ENCODE measurements at places on chromosomes 13 and 19. TPM values are rescaled to one million over a fixed set of nuclear protein-coding genes. Genes with fewer than 3 reads are reported as not detected.

The LGALS14 gene
- not detected for total RNA-seq

DNA sequence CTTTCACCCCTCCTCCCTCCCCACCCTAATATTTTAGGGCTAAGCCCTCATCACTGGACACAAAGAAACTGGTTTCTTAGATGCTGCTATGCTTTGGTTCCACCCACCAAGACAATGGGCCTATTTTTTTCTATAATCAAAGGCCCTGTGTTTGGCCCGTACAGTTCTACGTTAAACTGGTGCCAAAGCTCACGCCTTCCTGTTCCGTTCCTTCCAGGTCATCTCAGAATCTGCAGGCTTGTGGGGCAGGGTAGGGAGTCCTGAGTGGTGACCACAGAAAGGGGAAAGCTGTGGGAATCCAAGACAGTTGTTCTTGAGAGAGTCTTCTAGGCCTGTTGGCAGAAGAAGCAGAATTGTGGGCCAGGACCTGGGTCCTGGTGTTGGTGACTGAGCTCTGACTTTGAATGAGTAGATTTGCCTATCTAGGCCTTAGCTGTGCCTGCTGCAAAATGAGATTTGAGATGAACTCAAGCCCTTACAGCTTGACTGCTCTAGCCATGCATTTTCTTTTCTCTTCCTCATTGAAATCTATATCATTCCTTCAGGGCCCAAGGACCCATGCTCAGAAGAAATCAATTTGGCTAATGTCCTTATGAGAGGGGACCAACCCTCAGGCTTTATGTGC, 19.1 kb upstream of the CXCL17 start:
- no peak for DNase-seq
- no peaks in the 10 kb centered on the region for H3K27me3 ChIP-seq
- no peaks in the 10 kb centered on the region for H3K36me3 ChIP-seq
- H3K4me3 ChIP-seq = no peak overlapping the region

DNA sequence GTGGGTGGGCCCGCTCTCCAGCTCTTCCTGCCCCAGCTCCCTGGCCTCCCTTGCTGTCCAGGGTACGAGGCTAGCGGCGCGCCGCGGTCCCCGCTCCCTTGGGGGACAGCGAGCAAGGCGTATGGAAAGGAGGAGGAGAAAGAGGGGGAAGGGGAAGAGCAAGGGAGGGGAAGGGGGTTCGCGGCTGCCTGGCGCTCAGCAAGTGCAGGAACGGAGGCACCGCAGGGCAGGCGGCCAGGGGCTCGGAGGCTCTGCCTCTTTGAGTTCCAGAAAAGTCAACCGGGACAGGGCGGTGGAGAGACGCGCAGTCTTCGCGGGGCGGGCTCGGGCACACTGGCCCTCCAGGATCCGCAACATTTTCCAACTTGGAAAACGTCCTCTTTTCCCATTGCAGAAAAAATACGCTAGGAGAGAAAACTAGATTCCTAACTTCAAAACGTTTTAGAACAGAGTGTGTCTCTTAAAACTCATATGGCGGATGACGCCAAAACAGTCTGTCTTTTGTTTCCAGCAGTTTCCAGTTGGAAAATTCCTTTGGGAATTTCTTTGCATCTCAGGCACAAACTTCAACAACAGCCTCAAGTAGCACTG, 23.1 kb upstream of the TNFRSF19 start:
- no peaks in the 10 kb centered on the region for H3K36me3 ChIP-seq
- no peak for DNase-seq
- no peak overlapping the region for H3K27ac ChIP-seq
- no peaks in the 10 kb centered on the region for H3K4me1 ChIP-seq

- H3K27ac ChIP-seq = no peak overlapping the region
- no peaks in the 10 kb centered on the region for H3K36me3 ChIP-seq
- no peak overlapping the region for H3K4me3 ChIP-seq
- no peaks in the 10 kb centered on the region for H3K4me1 ChIP-seq
These were observed 671.0 kb upstream of the SLITRK1 start for GRCh38 chr13:84553227-84553626.

DNA sequence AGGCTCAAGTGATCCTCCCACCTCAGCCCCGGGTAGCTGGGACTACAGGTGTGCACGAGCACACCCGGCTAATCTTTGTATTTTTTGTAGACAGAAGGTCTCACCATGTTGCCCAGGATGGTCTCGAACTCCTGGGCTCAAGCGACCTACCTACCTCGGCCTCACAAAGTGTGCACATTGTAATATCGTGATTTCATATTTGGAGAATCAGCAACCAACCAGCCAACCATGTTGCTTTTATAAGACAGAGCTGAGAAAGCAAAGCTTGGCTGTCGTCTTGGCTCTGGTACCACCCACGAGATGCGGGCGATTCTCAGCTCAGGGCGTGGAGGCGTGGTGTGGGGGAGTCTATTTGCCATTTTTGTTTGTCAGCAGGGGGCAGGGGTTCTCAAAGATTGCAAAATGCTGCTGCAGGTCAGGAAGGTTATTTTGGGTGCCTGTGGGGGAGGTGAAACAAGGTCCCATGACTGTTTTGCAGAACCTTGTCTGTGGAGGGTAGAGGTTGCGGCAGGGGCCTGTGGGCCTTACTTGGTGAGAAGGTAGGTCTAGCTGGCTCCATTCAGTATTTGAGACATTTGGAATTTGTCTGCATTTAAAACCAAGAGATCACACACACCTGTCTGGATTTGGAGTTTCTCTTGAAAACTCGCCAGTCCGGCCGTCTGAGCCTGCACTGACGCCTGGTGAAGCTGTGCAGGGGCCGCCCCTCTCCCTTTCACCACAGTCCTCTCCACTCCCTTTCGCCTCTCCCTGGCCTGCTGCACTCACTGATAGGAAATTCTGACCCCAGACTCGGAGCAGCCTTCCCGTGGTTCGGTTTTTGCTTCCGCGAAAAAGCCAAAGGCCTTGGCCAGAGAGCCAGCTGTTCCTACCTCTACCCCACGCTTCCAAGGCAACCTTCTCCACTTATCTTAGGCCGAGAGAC, 15.4 kb downstream of the TNFAIP8L1 start:
- no peak for DNase-seq
- peaks cover 25% of the 10 kb centered on the region for H3K36me3 ChIP-seq
- no peaks in the 10 kb centered on the region for H3K27me3 ChIP-seq
- no peaks in the 10 kb centered on the region for H3K4me1 ChIP-seq

DNA sequence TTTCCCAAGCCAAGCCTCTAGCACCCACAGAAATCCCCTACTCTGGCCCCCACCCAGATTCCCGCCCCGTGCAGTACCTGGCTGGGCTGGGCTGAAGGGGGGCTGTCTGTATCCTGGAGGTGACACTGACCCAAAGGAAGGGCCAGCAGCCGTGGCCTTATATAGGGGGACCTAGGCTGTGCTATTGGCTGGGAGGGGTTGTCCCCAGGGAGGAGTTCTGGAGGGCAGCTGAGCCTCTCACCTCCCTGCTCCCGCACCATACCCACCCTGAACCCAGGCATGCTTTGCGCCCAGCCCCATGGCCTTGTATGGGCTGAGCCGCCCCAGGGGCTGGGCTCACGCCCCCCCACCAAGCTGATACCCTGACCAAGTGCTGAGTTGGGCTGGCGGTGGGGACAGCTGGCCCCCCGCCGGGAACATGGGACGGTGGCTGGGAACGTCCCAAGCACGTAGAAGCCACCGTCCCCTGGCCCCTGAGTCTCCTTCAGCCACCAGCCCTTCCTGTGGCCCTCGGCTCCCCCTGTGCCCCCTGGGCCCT, at the start of gene CKM:
CKM (minus strand) TSS at position 132 of the 538 bp plus-strand sequence. CDS start 3,162 bp downstream, outside the sequence.
- no peaks in the 10 kb centered on the region for H3K36me3 ChIP-seq
- DNase-seq = no peak
- peaks cover 4% of the 10 kb centered on the region for H3K27me3 ChIP-seq
- no peaks in the 10 kb centered on the region for H3K4me1 ChIP-seq
- H3K27ac ChIP-seq = no peak within 1 kb of the TSS
- peak within 1 kb of the TSS; percentile 21 for H3K4me3 ChIP-seq

GRCh38 chr13:50686551-50686950, 156.9 kb downstream of the DLEU7 start:
- H3K27ac ChIP-seq = no peak overlapping the region
- H3K4me1 ChIP-seq = peaks cover 18% of the 10 kb centered on the region
- DNase-seq = no peak
- no peak overlapping the region for H3K4me3 ChIP-seq
- no peaks in the 10 kb centered on the region for H3K36me3 ChIP-seq
- H3K27me3 ChIP-seq = no peaks in the 10 kb centered on the region

The SSC5D gene
- 58.3 TPM for total RNA-seq

DNA sequence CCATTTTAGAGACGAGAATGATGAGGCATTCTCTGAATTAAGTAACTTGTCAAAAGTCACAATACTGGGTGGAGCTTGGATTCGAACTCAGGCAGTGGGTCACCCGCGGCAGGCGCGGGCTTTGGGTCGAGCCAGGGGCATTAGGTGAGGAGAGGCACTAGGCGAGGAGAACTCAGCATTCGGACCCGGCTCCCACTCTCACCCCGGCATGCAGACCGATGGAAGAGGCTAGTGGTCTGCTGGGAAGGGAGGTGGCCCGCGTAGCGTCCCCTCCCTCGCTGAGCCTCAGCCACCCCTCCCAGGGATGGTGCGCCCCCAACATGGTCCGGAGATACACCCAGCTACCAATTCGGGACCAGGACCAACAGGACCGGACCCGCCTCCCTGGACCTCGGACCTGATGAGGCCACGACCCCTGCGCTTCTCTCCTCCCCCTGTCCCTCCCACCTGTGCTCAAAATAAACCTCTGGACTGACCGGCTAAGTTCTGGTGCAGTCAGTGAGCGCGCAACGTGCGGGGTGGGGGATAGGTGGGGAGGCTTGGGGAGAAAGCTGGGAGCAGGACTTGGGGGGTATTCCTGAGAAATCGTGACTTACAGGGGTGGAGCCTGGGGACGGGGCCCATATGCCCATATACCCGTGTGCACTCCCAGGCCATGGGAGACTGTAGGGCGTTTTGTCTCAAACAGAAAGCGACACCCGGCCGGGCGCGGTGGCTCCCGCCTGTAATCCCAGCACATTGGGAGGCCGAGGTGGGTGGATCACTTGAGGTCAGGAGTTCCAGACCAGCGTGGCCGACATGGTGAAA, 1.3 kb upstream of the SNAPC2 start:
- peaks cover 57% of the 10 kb centered on the region for H3K4me1 ChIP-seq
- H3K36me3 ChIP-seq = peaks cover 14% of the 10 kb centered on the region
- no peak for DNase-seq
- H3K27ac ChIP-seq = no peak overlapping the region
- no peak overlapping the region for H3K4me3 ChIP-seq

DNA sequence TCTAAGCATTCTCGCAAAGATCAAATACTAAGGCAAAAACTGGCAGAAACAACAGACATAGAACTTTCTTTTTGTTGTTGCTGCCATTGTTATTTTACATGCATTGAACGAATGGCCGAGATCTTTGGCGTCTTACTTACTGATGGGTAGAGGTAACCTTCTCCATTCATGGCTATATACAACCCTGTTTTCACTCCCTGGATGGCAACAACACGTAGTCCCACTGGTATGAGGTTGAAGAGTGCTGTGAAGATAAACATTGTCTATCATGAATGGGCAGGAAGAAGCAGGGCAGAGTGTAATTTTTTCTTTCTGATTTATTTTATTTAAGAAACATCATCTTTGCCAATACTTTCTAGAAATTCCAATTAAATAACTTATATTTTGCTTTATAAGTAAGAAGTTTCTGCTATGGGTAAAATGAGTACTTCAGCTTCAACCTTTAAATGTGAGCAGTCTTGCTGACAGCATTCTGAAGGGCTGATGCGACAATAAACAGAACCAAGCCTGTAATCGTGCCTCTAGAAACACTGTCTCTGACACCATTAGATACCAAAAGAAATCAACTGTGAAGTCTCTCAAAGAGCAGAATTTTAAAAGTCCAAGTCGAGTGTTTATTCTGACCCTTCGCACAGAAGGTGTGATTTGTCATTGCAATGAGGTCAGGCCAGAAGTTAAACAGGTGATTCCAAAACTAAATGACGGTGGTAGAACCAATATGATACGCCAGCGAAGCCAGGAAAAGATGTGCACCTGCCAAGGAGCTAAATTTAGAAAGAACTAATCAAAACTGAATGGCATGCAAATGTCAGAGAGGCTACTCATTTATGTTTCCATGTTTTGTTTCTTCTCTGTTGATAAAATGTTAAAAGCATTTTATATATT, 416.4 kb downstream of the ITGBL1 start:
- H3K27me3 ChIP-seq = no peaks in the 10 kb centered on the region
- H3K4me3 ChIP-seq = no peak overlapping the region
- H3K36me3 ChIP-seq = no peaks in the 10 kb centered on the region

The KIR2DL4 gene
- not detected for total RNA-seq

The NKPD1 gene
- total RNA-seq = 0.81 TPM

- H3K4me1 ChIP-seq = no peaks in the 10 kb centered on the region
- no peaks in the 10 kb centered on the region for H3K36me3 ChIP-seq
These were observed 496.7 kb downstream of the EFNB2 start for GRCh38 chr13:106038752-106039151.

The CPT1C gene
- 2.5 TPM for total RNA-seq

GRCh38 chr19:42440357-42441048, 2.2 kb downstream of the CXCL17 start:
- no peak overlapping the region for H3K4me3 ChIP-seq
- H3K27me3 ChIP-seq = no peaks in the 10 kb centered on the region
- DNase-seq = no peak
- no peaks in the 10 kb centered on the region for H3K36me3 ChIP-seq

DNA sequence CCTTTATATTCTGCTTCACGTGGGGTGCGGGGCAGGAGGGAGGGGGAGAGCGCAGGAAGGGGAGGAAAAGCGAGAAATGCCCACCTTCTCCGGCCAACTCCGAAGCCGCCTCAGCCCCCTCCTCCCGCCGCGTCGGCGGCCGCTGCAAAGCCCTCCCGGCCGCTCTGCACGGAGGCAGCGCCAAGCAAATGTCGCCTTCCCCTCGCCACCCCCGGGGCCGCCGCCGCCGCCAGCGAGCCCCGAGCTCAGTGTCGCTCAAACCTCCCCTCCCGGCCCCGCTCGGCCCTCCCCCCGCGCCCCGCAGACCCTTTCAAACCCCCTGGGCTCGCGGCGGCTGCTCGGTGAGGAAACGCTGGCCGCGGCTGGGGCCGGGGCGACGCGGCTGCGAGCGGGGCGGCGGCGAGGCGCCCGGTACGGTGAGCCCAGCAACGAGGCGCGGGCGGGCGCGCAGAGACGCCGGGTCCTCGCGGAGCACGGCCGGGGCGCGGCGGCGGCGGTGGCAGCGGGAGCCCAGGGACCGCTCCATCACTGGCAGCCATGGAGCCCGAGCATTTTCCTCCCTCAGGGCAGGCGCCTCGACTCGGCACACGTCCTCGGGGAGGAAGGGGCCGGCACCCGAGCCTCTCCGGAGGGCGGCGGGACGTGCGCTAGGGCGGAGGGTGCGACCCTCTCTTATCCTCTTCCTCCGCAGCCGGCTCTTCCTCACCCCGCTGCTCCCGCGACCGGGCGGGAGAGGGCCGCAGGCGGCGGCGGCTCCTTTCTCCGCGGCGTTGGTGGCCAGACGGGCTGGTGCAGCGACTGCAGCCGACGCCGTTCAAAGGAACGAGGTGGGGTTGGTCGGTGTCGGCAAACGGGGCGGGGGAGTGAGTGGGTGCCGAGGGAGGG, 463 bp upstream of the TSC22D1 start:
- H3K4me3 ChIP-seq = peak overlapping the region; percentile 96
- DNase-seq = peak; percentile 24
- no peaks in the 10 kb centered on the region for H3K27me3 ChIP-seq
- H3K36me3 ChIP-seq = no peaks in the 10 kb centered on the region

The ZNF497 gene
- total RNA-seq = 2.3 TPM
